Urothelium cell line (cell line): ENCODE measurements at places on chromosomes 13 and 19.

- DNase-seq, result peak; percentile 55
Measured at GRCh38 chr19:10961073-10961860, 437 bp downstream of the SMARCA4 start.

- DNase-seq, result no peak
Measured at GRCh38 chr13:110468986-110469495, 92.5 kb downstream of the RAB20 start.

DNA sequence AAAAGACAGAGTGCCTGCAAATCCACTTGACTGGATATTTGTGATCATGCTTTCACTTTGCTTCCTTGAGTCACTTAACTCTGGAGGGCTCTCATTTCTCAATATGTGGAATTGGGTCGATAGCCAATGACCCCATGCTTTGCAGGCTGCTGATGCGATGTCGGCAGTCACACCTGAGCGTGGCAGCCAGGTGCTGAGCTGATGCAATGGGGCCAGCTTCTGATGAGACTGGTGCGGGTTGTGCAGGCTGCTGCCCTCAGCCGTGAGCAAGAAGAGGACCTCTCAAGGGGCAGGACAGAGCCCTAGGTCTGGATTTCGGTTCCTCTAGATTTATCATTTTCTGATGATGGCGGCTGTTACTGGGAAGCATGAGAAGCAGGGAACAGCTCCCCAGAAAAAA, 334.1 kb downstream of the TEX29 start:
- no peak for DNase-seq

DNA sequence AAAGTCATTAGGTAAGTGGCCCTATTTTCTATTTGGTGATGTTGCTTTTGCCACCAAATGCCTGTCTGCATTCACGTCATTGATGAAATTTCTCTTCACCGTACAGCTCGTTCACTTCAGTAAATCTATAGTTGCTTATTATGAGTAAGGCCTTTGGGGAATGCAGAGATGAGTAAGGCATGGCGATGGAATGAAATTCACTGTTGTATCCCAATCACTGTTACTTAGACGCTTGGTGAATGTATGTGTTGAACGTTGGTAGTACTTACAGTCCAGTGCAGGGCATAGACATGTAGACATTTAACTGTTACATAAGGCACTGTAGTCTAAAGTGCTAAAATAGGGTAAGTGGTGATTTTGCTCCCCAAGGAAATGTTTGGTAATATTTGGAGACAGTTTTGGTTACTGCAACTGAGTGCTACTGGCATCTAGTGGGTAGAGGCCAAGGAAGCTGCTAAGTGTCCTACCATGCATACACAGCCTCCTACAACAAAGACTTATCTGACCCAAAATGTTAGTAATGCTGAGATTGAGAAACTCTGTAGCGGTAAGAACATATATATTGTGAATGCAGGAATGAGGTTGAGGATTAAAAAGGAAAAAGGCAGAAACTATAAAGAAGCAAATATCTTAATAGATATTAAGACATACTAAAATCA, 5.8 kb downstream of the AKAP11 start:
- DNase-seq, result no peak

DNA sequence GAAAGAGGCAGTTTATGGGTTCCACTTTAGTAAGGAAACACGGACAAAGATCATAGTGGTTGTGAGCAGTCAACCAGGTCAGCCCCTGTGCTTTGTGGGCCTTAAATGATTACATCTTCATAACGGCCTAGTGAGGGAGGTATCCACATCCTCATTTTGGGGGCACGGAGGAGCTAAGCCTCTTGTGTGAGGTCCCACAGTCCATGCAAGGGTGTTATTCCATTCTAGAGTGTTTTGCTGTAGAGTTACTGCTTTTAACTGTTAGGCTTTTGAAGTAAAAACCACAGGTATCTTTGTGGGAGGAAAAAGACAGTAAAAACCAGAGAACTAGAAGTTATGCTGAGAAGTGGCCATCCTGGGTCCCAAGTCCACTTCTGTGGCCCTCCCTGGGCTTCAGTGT, 4.0 kb downstream of the NOP53 start:
- no peak for DNase-seq

- no peak for DNase-seq
Measured at GRCh38 chr13:44951184-44951583, 38.1 kb downstream of the NUFIP1 start.
